ENCODE measurements at places on chromosomes 6 and 20. TPM values are rescaled to one million over a fixed set of nuclear protein-coding genes. Genes with fewer than 3 reads are reported as not detected.

DNA sequence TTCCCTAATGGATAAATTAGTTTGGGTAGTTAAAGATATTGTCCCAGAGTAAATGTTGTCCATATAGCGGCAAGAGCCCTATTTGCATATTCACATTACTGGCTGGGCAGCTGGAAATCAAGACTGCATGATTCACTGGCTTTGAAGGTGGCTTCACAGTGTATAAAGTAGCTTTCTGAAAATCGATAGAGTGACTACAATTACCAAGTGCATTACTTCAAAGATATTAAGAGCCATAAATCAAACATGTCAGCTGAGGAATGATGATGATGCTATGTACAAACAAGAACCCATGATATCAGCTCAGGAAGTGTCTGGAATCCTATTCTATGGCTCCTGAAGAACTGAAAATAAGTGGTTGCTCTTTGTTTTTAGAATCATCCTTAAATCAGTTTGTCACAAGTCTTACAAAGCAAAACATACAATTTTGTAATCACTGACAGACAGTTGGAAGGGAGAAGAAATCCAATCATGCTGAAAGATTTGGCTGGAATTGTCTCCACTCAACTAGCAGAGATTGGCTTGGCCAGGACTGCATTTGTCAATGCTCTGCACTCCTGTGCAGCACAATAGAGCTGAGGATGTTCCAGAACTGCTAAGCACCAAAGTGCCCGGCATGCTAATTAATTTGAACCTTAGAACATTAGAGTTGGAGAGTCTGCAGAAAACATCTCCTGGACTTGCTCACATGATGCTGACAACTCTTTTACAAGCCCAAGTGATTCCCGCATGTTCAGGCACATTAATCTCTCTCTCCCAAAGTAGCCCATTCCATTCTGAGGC lies 77.9 kb upstream of the B3GAT2 start:
- no peak for DNase-seq
- no peaks in the 10 kb centered on the region for H3K4me1 ChIP-seq
- no peak overlapping the region for H3K27ac ChIP-seq
- H3K27me3 ChIP-seq, result no peaks in the 10 kb centered on the region

GRCh38 chr20:37383229-37383989 lies 37.5 kb downstream of the SRC start:
- no peaks in the 10 kb centered on the region for H3K27me3 ChIP-seq
- peaks cover 5% of the 10 kb centered on the region for H3K4me1 ChIP-seq
- H3K27ac ChIP-seq, result no peak overlapping the region
- H3K4me3 ChIP-seq, result no peak overlapping the region
- DNase-seq, result no peak

Gene CD93
- 3.3 TPM for total RNA-seq

Gene ZSCAN23
- 0.69 TPM for total RNA-seq

All from CD4-positive, CD25-positive, alpha-beta regulatory T cell (primary cell).